ENCODE measurements at places on chromosomes 7 and 10.

DNA sequence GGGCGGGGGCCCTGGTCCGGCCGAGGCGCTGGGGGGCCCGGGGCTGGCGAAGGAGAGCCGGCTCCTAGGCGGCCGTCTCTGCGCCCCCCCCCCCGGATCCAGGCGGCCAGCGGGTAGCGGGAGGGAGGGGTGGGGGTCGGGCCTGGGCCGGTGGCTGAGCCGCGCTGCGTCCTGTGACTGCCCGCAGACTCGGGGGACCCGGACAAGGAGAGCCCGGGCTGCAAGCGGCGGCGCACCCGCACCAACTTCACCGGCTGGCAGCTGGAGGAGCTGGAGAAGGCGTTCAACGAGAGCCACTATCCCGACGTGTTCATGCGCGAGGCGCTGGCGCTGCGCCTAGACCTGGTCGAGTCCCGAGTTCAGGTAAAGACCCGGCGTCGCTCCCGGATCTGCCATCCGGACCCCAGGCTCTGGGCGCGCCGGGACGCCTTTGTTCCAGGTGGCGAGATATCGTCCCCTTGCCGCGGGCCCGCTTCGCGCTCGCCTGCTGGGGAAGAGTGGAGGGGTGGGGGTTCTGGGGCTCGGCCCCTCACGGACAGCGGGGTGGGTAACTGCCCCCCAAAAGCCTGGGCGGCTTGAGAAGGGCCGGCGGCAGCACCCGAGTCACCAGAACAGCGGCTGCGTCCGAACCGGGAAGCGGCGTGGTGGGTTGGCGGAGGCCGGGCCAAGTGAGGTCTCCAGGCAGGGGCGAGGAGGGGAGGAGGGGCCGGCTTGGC lies 819 bp downstream of the UNCX start:
- DNase-seq: no peak

- no peak for DNase-seq
Measured at GRCh38 chr7:156206174-156206573, 393.9 kb upstream of the SHH start.

DNA sequence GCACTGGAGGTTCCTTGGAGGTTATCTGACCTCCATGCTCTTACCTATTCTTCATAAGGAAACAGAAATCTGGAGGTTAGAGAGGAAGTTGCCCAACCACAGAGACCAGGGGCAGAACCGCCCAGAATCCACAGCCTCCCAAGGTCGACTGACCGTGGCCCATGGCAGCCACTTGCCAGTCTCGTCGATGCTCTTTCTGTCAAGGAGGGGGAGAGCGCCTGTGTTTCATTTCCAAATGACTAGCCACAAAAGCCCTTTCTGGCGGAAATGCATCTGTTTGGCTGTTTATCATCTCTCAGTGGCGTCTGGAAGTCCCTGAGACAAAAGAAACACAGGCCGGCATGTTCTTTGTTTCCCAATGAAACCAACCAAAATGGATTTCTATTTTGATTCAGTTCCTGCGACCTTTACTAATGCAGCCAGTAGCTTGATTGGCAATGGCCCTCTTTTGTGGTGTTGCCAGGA lies 2.9 kb downstream of the RAMP3 start:
- no peak for DNase-seq

- DNase-seq: no peak
Measured at GRCh38 chr7:139065323-139065722, 29.5 kb upstream of the ZC3HAV1L start.

- DNase-seq: no peak
Measured at GRCh38 chr7:44310221-44310848, 15.1 kb downstream of the CAMK2B start.

DNA sequence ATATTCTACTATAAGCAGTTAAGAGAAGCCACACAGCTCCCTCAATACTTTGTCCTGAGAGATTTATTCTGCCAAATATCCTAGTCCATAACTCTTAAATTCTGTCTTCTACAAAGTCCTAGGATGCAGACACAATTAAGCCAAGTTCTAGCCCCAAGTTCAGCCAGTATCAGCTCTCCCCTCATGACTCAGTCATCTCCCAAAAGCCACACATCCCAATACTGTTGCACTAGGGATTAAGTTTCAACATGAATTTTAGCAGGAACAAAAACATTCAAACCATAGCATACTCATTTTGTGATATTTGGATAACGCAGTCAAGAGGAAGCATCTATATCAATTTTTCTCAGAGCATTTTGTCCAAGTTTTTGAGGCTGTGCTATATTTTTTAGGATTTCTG lies 277.4 kb downstream of the FZD1 start:
- no peak for DNase-seq

DNA sequence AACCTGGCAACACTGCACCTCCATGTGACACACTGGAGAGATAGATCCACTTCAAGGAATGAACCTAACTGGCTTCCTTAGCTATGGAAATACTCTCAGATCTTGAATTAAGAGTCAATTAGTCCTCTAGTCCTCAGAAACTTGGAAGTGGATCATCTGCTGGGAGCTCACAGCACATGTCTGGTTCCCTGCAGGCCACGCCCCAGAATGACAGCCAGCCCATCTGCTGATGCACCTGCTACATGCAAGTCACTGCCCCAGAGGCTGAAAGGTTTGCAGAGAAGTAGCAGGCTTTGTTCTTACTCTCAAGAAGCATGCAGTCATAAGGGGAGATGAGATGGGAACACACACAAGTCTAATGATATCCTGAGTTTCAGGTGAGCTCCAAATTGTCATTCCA lies 275.9 kb downstream of the SKAP2 start:
- no peak for DNase-seq

DNA sequence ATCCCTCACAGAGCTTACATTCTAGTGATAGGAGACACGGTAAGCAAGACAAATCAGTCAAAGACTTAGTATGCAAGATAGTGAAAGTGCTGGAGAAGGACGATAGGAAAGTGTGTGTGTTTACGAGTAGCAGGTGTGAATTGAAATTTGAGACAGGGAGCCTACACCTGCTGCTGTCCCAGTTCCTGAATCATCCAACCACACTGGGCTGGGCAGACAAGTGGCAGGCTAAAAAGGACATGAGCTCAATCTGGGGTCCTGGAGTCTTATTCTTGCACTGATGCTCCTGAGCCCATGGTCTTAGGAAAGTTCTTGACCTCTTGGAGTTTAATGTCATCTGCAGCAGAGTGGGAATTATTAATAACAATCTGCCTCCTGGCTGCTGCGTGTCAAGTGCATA lies 16.2 kb downstream of the RBP3 start:
- DNase-seq: no peak

DNA sequence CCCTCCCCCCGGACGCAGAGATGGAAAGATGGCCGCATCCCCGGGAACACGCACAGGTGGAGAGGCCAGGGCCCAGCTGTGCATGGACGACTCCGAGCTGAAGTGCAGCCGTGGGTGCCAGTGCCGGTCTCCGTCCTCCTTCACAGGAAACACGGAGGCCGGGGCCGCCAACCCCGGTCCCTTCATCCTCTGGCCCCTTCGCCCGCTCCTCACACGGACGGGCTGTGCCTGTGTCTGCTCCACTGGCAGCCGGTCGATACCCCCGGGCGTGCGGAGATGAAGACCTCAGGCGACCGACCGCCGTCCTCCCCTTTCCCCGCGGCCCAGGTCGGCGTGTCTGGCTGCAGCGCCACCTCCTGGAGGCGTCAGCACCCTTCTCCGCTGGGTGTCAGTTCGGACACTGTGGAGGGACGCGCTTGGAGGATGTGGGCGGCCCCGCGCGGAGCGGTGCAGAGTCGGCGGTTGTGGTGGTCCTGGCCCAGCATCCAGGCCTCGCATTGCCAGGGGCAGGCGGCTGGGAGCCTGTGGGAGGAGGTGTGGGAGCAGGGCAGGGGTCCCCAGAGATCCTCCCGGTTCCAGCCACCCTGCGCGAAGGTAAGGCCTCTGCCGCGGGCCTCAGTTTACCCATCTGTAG lies 9.9 kb downstream of the ZNF511 start:
- no peak for DNase-seq

DNA sequence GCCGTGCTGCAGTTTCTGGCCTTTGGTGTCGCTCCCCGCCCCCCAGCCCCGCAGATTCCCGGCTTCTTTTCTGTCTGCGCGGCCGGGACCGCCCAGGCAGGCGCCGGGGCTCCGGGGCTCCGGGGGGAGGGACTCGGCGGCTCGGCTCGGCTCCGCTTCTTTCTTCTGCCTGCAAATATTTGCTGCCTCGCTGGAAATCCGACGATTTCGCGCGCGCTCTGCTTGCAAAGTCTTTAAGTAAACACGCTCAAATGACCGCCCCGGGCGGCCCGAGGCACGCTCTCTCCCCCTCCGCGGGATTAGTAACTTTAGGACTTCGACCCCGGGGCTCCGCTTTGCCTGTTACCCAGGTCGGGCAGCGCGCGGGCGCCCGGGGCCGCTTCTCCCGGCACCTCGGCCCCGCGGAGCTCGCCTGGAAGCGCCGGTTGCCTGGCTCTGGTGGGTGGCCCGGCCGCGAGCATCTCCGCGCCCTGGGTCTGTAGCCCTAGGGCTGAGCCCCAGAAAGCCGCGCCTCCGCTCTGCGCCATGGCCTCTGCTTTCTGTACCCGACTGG lies 3.9 kb upstream of the GATA3 start:
- no peak for DNase-seq

- no peak for DNase-seq
Measured at GRCh38 chr10:89963451-89964102, 262.2 kb downstream of the KIF20B start.

DNA sequence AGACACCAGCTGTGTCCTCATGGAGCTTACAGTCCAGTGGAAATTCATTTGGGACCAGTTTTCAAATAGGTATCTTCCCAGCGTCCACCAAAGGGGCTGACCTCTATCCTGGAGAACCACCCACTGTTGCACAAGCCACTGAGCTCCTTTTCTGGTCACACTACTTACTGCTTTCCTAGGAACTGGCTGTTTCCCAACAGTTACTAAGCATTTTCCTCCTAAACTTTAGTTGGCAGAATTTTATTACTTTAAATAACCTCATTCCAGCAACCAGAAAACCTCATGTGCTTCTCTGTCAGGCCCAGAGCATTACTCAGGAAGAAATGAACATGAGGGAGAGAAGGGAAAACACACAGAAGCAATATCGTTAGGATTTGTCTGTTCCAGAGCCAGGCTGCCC lies 183.1 kb downstream of the GPAM start:
- no peak for DNase-seq
